LHCN-M2 (cell line): ENCODE measurements at places on chromosomes 1 and 21. TPM values are rescaled to one million over a fixed set of nuclear protein-coding genes. Genes with fewer than 3 reads are reported as not detected.

GOLT1A gene
- total RNA-seq = not detected in 2 replicates

DNA sequence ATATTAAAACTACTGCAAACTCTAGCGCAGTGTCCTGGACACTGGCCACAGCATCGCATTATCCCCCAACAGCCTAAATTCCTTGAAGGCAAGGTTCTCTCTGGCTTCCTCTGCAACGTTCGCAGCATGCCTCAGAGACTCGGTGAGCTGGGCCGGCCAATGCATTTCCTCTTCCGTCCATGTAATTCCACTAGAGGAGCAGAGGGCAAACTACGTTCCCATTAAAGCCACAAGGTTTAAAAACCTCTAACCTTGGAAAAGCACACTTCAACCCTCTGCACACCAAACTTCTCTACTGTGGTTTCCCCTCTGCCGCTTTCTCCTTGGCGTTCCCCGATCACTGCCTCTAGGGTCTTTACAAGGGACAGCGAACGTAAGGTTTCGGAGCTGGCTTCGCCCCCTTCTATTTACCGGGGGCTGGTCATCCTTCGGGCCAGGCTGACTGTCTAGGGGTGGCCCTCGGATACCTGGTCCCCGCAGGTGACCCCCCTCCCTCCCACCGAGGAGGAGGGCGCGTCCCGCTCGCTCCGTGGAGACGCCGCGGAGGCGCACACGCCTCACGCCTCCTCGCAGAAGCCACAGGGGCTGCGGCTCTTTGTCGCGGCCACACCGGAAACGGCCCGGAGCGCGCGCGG is 456 bp upstream of the SMYD2 start:
- peak; percentile 43 for DNase-seq

- DNase-seq = no peak
Measured at GRCh38 chr1:220032911-220033310, 13.4 kb downstream of the EPRS1 start.

DNA sequence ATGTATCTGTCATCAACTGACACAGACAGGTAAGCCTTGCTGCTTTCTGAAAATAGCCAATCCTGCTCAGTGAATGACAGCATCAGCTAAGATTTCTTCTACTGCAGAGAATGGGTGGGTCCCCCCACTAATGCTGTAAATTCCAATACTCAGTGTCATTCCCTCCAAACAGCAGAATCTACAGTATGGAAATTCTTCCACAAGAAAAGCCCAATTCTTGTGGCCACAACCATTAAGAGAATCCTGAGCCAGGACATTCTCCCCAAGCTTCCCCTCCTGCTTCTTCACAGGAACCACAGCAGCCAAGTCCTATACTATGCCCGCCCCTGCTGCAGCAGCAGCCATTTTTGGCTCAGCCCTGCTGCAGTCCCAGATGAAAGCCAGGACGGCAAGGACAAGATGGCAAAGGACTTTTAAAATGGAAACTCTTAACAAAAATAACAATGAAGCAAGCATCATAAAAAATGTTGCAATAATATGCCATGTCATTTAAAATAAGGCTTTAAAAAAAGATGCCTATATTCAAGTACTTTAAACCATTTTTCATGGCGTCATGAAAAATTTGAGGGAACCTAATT is 26.8 kb downstream of the EIF4G3 start:
- peak; percentile 92 for DNase-seq

RCSD1 gene
- 42.7 and 81.9 TPM in 2 replicates for total RNA-seq

GRCh38 chr1:224114787-224115175 is 870 bp downstream of the FBXO28 start:
- DNase-seq = no peak

- DNase-seq = no peak
Measured at GRCh38 chr1:25628741-25629421, 12.3 kb downstream of the MAN1C1 start.

- peak; percentile 45 for DNase-seq
Measured at GRCh38 chr1:217089361-217090014, 366.3 kb upstream of the ESRRG start.

MYOC gene
- total RNA-seq = not detected in 2 replicates

PTGFRN gene
- 60.0 and 61.7 TPM in 2 replicates for total RNA-seq

DNA sequence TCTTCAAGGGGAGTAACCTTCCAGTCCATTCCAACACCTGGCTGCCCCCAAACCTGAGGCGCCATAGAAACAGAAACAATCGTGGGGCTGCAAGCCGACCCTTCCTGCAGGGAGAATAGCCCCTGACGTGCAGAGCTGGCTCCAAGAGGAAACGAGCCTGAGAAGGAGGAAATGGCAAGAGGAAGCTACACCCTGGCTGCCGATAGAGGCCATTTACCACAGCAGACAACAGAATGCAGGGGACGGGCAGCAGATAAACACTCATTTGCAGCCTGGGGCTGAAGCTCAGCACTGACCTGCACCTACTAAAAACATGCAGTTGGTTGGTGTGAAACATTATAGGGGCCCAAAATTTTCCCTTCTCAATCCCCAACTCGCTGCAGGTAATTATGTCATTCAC is 8.7 kb upstream of the TDRD10 start:
- DNase-seq = no peak

OR13G1 gene
- total RNA-seq = not detected in 2 replicates

ZSWIM5 gene
- total RNA-seq = under 0.01 and 0.06 TPM in 2 replicates

SPRR3 gene
- not detected in 2 replicates for total RNA-seq

SPRR2G gene
- total RNA-seq = not detected in 2 replicates

KCNA2 gene
- not detected in 2 replicates for total RNA-seq

LCE3E gene
- total RNA-seq = not detected in 2 replicates

DNA sequence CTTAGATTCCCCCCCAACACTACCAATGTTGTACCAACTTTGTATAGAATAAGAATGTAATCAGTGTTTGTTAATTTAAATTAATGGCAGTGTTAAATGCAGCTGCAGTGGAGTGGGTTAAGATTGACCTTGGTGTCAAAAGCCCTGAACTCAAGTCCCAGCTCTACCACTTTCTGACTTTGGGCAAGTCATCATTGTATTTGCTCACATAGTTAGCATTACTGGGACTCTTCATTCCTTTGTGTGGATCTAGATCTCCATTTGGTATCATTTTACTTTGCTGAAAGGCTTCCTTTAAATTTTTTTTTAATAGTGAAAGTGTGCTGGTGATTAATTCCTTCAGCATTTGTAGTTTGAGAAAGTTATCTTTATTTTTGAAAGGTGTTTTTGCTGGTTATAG is 22.2 kb upstream of the PHGDH start:
- DNase-seq = no peak

DNA sequence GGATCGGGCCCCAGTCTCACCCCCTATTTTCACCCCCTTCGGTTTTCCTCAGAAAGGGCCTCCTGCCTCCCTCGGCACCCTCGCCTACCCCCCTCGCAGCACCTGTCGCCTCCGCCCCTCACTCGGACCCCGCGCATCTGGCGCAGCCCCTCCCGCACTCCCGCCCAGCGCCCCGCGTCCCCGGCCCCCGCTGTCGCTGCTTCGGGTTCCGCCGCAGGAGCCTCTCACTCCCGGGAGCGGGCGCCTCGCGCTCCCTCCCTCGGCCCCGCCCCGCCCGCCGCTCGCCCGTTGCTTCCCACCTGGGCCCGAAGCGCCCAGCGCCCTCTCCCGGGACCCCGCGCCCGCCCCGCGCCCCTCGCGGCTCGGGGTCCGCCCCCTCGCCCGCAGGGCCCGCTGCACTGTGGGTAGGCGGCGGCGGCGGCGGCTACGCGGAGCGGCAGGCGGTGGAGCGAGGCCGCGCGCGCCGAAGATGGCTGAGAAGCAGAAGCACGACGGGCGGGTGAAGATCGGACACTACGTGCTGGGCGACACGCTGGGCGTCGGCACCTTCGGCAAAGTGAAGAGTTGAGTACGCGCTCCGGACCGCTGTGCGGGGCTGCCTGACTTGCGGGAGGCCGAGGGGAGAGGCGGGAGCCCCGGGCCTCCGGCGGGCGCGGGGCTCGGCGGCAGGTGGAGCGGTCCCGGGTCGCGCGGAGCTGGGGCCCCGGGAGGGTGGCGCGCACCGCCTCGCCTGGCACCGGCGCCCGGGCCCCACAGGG is at the start of gene PRKAA2:
Gene PRKAA2 (plus strand): TSS at position 396 of the 758 bp plus-strand sequence. CDS start 74 bp downstream, at position 470.
- no peak for DNase-seq

DNA sequence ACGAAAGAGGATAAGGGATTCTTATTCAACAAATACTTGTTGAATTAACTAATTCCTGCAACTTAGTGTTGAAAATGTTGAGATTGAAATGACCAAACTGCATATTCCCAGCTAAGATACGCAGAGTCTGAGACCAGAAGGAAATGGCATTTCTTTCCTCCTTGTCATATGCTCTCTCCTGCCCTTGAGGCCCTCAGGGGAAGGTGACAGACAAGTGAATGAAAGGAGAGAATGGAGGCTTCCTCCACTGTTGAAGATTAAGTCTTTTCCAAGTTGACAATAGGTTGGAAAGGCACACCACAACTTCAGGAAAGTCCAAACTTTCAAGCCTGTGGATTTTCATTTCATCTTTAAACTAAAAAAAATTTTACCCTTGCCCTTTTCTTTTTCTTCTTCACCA is 3.1 kb upstream of the ZNF697 start:
- DNase-seq = no peak

UBASH3A gene
- not detected in 2 replicates for total RNA-seq

- no peak for DNase-seq
Measured at GRCh38 chr1:162596514-162597170, 35.1 kb downstream of the UAP1 start.

IPP gene
- total RNA-seq = 10.8 and 11.5 TPM in 2 replicates

GRCh38 chr1:20233394-20233793 is 47.1 kb upstream of the PLA2G2C start:
- DNase-seq = no peak

DNA sequence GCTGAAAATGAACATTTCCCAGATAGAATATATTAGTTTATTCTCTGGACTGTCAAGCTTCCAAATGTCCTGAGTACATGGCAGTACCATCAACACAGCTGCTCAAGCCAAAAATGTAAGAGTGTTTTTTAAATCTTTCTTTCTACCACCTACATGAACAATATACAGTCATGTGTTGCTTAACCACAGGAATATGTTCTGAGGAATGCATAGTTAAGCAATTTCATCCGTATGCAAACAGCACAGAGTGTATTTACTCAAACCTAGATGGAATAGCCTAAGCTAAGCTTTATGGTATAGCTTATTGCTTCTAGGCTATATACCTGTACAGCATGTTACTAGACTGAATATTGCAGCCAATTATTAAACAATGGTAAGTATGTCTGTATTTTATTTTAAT is 561.9 kb upstream of the ADGRL4 start:
- no peak for DNase-seq

- peak; percentile 55 for DNase-seq
Measured at GRCh38 chr1:178869119-178869697, 1.7 kb downstream of the ANGPTL1 start.

DNA sequence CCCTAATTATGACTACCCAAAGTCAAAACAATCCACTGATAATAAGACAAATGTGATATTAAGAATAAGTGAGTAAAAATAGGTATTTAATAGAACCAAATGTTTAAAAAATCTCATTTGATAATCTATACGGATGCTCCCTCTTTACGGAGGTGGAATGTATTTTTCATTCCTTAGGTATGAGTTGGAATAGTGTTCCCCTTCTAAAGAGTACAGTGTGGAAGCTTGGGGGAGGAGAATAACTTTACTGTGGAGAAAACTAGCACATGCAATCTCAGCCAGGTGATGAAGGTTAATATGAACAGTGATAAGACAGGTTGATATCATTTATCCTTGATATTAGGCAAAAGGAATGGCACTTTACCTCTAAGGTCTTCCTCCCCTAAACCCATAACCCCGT is 74.6 kb downstream of the GPR88 start:
- no peak for DNase-seq

RHBDL2 gene
- 0.17 and 0.96 TPM in 2 replicates for total RNA-seq

DNA sequence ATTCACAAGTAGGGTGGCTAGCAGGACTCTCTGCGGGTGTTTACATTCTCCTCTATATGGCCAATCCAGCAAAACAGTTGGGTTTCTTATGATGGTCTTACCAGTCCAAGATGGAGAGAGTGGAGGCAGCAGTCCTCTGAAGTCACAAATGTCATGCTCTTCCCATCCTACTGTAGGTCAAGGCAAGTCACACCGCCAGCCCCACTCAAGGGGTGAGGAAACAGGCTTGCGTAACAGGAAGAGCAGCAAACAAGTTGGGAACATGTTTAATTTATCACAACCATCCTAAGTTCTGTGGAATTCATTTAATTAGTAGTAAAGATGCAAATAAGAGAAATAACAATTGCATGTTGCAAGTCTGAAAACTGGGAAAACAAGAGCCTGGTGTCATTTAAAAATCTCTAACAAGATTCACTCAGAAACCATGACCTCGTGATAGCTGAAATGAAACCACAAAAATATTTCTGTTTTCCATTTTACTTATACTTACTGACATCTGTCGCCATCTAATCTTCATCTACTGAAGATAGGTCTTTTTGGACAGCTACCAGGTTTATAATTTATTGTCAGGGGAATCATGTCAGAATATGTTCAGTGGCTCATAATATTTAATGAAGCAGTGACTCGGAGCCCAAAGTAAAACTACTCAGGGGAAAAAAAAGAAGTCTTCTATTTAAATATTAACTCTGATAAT is 349.1 kb upstream of the FMN2 start:
- no peak for DNase-seq

DNA sequence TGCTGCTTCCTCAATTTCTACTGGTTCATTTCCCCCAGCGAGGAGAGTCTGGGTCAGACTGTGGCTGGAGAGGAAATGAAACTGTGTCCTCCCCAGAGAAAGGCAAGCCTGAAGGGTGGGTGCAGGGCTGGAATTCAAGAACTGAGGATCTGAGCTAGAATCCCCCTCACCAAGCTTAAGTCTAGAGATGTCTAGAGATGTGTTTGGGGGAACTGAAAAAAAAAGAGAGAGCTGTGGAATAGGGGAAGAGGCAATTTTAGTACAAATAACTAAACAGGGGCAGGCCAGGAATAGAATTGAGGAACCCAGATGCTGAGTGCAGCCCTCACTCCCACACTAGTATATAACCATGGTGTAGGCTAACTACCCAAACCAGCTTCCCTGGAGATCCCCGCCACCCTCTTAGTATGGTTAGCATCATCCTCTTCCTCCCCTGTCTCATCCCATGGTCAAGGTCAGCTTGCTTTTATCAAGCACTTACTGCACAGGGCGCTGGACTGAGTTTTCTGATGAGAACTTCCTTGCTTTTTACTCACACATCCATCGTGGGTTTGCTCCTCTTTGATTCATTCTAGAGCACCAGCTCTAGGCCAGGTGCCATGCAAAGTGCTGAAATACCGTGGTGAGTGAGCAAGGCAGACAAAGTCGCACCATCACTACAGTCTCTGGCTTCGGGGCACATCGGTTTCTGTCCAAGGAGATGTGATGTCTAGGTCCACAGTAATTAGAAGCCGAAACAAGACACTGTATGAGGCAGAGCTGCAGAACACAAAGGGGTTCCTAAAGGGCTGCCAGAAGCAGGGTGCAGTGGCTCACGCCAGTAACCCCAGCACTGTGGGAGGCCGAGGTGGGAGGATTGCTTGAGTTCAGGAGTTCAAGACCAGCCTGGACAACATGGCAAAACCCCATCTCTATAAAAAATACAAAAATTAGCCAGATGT is 112.9 kb upstream of the IPO9 start:
- no peak for DNase-seq

GRCh38 chr1:21725748-21726392 is 56.7 kb upstream of the RAP1GAP start:
- DNase-seq = no peak

DNA sequence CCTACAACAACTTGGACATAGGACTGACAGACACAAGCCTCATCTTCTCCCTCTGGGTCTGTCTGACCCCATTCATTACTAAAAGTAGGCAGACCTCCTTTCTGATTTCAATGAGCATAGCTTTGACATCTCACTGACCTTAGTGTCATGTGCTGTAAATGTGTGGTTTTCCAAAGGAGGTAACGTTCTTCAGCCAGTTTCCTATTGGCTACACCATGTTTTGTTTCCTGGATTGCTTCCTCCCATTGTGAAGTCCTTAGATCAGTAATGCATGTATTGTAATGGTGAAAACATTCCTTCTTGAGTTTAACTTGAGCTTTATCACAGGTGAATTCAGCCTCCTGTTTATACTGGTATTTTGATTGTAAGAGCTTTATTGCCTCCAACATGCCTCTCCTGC is 20.6 kb downstream of the STXBP3 start:
- DNase-seq = no peak

RBP7 gene
- not detected in 2 replicates for total RNA-seq
